ENCODE measurements at places on chromosomes 13 and 19. TPM values are rescaled to one million over a fixed set of nuclear protein-coding genes. Genes with fewer than 3 reads are reported as not detected.

The C5AR2 gene
- total RNA-seq, result 8.2 TPM

The SLITRK6 gene
- 0.38 TPM for total RNA-seq

The REX1BD gene
- 48.1 TPM for total RNA-seq

The LYPD5 gene
- total RNA-seq, result 4.0 TPM

The C2CD4C gene
- 1.1 TPM for total RNA-seq

The STRN4 gene
- total RNA-seq, result 71.8 TPM

The TSPAN16 gene
- total RNA-seq, result not detected

The MYH14 gene
- 0.62 TPM for total RNA-seq
